ENCODE measurements at places on chromosomes 16 and 17. TPM values are rescaled to one million over a fixed set of nuclear protein-coding genes. Genes with fewer than 3 reads are reported as not detected.

DNA sequence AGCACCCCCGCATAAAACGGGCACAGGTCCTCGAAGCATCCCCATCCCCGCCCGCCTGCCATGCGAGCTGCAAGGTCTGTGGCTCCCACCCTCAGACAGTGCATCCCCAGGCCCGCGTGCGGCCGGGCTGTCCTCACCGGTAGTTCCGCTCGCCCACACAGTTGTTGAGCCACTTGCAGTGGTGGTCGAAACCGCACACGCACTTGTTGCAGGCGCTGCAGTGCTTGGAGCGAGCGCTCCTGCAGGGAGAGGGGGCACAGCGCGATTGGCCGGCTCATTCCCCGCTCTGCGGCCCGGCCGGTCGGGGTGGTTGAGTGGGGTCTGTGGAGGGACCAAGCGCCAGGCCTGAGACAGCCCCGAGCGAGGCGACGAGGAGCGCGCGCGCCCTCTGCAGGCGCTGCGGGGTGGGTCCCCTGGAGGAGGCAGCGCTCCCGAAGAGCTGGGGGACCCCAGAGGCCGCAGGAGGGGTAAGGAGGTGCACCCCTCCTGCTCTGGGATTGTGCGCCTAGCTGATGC, 6.0 kb upstream of the TPPP3 start:
- no peak for DNase-seq

CHST6 gene
- 8.3 TPM for total RNA-seq

- DNase-seq = no peak
Measured at GRCh38 chr17:41689497-41690299, 1.0 kb downstream of the EIF1 start.

DNA sequence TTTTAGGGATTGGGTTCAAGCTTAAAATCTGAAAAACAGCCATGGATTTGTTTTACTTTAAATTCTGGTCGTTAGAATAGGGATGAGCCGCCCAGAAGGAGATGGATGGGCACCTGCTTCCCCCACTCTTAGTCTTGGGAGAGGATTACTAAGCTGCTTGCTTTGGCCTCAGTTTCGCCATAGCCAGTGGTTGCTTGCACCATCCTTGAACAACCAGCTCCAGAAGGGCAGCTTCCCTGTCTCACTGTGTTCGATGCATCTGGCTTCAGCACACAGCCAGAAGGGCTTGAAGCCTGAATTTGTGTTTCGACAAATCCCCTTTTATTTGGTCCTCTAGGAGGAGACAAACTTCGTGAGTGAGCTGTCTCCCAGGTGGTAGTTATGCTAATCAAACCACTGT, 7.1 kb downstream of the CYB5D2 start:
- no peak for DNase-seq

All from thoracic aorta (tissue), 2 donors.